ENCODE measurements at places on chromosomes 4 and X.
A peak's percentile ranks its signal among the peaks of the same experiment; 100 is the strongest.

GRCh38 chr4:53861856-53862610 is 202.4 kb downstream of the CHIC2 start:
- peak; percentile 67 for DNase-seq

DNA sequence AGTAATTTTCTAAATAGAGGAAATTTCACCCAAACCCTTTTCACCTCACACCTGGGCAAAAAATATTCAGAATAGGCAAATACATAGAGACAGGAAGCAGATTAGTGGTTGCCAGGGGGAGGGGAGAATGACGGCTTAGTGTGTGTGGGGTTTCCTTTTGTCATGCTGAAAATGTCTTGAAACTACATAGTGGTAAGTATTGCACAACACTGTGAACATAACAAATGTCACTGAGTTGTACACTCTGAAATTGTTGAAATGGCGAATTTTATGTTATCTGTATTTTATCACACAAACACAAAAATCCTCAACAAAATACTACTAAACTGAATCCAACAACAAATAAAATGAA is 60.7 kb upstream of the PLAC1 start:
- DNase-seq, result peak; percentile 83

- DNase-seq, result peak; percentile 34
Observed at GRCh38 chrX:2521092-2521926, 20.5 kb upstream of the DHRSX start.

- no peak for DNase-seq
Observed at GRCh38 chrX:45513042-45513441, 312.4 kb upstream of the DIPK2B start.

GRCh38 chr4:84965553-84966381 is 723 bp downstream of the WDFY3 start:
- peak; percentile 49 for DNase-seq

GRCh38 chr4:127957105-127957504 is 7.9 kb downstream of the MFSD8 start:
- no peak for DNase-seq

GRCh38 chr4:158912390-158912789 is 143.6 kb downstream of the FNIP2 start:
- no peak for DNase-seq

DNA sequence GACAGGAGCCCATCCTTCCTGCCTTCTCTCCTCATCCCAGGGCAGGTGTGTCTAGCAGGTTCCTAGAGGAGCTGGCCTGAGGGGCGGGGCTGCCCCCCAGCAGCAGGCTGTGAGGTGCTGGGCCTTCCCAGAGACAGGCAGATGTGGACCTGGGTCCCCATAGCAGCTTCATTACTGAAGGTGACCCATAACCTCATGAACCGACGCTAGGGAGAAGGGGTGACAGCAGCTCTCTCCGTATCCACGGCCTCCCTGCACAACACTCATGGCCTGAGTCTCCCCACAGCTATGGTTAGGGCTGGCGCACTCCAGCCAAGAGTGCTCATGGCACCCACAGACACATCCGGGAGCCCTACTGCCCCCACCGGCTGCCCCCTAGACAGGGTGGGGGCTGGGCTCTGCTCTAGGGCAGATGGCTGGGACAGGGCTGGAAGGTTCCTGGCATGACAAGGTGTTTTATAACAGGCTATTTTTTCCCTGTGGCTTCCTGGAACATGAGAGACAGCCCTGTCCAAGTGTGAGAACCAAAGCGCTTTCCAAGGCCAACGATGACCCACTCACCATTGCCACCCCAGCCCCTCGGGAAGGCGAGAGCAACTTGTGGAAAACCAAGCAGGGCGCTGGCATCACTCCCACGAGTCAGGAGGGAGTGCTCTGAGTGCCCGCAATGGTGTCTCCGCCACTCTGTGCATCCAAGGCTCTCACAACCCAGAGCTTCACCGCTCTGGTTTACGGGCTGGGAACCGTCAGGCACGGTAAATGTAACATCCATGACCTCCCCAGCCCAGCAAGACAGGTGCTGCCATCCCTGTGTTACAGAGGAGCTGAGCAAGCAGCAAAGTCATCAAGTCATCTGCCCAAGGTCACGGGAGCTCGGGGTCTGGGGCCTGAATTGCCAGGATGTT is 59.8 kb downstream of the ACOX3 start:
- DNase-seq, result no peak

DNA sequence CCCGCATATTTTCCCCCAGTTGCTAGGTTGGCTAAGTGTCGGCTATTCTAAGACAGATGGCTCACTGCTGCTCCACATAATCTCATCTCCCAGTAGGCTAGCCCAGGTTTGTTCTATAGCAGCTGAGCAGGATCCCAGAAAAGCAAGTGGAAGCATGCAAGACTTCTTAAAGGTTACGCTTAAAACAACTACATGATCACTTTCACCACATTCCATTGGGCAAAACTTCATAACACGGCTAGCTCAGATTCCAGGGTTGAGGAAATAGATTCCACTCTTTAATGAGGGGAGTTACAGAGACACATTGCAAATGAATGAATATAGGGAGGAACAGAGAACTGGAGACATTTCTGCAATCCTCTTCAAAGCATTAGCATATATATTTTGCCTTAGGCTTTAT is 12.9 kb upstream of the RAB33B start:
- DNase-seq, result no peak

GRCh38 chr4:91963486-91963885 is 340.3 kb upstream of the GRID2 start:
- DNase-seq, result no peak

- no peak for DNase-seq
Observed at GRCh38 chrX:152212969-152213368, 74.6 kb upstream of the MAGEA10 start.
